HFFc6 (cell line): ENCODE measurements at places on chromosomes 16 and 17.

DNA sequence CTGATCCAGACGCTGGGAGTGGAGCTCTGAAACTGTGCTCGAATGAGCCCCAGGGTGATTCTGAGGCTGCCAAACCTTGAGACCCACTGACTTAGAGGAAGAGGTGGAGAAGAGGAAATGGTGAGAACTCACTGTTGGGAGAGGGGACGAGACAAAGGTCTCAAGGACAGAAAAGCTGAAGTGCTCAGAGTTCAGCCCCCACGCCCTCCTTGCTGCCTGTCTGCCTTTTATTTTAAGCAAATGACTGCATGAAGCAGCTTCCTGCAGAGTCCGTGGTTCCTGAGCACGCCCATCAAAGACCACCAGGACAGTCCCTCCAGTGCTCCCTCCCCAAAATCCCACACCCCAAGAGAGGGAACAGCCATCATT lies 20.4 kb downstream of the COTL1 start:
- no peak for DNase-seq

DNA sequence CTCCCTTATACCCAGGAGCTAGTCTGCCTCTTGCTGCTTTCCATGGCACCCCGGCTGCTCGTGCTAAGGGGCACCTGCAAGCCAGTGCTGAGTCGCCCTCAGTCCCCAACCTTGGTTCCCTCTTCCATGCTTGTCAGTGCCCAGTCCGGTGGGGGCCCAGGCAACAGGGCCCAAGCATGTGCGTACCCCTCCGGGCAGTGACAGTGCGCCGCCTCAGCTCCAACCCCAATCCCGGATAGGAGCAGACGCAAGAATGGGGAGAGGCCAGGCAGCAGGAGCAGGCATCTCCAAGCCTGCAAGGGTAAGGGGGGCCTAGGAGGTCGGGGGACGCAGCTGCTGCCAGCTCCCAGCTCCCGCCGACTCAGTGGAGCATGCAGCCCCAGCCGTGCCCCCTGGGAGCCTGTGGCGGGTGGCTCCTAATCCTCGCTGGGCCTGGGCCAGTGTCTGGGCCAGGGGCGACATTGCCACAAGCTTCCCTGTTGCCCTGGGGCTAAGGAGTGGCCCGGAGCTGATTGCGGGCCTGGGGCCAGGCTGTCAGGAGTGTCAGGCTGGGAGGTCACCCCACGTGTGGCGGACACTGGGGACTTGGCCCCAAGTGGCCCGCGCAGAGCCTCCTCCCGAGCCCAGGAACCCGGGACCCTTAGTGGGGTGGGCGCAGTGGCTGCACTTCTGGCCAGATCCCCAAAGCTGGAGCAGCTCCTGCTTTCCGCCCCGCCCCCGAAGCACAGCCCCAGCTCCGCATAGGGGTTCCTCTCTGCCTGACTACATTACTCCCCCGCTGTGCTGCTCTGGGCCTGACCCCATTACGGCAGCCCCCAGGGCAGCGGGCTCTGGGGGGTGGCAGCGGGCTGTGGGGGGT lies 9.8 kb downstream of the CPD start:
- DNase-seq = no peak

DNA sequence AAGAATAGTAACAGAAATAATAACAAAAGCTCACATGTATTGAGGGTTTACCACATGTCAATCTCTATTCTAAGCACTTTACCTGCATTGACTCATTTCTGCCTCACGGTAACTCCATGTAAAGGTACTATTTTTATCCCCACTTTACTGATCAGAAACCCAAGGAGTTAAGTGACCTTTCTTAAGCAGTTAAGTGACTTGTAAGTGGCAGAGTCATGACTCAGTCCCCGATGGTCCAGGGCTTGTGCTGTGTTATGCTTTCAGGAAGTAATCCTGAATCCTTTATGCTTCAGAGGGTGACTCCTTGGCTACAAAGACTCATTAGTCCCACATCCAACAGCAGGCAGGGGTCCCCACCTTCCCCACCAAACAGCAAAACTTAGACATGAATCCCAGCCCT lies 66.5 kb downstream of the MRM1 start:
- no peak for DNase-seq

DNA sequence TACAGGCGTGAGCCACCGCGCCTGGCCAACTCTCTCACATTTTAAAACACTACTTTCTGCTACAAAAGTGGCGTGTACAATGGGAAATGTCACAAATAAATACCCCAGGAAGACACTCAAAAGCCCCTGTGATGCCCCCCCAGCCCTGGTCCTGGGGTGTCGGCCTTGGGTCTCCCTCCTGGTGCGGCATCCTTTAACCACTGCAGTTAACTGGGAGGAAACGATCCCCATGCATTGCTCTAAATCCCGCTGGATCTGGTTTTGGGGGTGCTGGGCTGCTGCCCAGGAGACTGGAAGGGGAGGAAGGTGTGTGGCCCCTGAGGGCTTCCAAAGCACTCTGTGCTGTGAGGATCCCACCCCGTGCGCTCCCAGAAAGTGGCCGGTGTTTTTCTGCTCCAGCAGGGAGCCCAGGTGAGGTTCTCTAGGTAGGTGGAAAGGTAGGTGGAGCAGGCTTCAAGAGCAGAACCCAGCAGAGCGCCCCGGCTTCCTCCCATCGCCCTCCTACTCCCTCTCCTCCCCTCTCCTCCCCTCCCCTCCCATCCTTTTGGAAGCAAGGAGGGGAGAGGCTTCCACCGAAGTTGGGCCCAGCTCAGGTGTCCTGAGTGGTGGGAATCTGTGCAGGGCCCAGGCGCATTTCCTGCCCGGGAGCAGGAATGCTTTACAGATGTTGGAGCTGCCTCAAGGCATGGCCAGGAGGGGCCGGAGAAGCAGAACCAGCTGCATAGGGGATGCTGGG lies 363.3 kb downstream of the SEC14L1 start:
- DNase-seq = no peak

DNA sequence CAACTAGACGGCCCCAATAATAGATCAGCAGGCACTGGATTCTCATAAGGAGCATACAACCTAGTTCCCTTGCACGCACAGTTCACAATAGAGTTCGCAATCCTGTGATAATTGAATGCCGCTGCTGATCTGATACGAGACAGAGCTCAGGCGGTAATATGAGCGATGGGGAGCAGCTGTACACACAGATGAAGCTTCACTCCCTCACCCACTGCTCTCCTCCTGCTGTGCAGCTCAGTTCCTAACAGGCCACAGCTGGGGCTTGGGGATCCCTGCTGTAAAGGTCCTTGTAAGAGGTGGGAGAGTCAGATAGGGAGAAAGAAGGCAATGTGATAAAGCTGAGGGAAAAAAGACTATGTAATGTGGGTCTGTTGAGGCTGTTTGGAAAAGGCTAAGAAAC lies 577.5 kb downstream of the RBFOX1 start:
- no peak for DNase-seq

GRCh38 chr17:77445760-77446532 lies 305.2 kb downstream of the SEC14L1 start:
- no peak for DNase-seq

DNA sequence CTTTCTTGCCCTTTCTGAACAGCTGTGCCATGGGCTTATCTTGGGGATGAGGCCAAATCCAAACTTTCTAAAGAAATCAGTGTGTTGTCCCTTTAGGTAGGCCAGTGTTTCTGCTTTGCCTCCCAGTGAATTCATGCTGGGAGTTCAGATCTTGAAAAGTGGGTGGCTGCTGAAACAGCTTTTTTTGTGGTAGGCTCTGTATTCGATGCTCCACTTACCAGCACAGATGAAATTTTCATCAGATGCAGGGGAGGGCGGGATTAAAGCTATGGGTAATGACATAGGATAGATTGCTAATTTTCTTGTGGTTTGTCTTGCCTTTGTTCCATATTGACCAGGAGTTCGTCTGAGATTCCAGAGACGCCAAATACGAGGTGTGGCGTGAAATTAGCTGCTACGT lies 2.8 kb downstream of the SOCS7 start:
- no peak for DNase-seq

DNA sequence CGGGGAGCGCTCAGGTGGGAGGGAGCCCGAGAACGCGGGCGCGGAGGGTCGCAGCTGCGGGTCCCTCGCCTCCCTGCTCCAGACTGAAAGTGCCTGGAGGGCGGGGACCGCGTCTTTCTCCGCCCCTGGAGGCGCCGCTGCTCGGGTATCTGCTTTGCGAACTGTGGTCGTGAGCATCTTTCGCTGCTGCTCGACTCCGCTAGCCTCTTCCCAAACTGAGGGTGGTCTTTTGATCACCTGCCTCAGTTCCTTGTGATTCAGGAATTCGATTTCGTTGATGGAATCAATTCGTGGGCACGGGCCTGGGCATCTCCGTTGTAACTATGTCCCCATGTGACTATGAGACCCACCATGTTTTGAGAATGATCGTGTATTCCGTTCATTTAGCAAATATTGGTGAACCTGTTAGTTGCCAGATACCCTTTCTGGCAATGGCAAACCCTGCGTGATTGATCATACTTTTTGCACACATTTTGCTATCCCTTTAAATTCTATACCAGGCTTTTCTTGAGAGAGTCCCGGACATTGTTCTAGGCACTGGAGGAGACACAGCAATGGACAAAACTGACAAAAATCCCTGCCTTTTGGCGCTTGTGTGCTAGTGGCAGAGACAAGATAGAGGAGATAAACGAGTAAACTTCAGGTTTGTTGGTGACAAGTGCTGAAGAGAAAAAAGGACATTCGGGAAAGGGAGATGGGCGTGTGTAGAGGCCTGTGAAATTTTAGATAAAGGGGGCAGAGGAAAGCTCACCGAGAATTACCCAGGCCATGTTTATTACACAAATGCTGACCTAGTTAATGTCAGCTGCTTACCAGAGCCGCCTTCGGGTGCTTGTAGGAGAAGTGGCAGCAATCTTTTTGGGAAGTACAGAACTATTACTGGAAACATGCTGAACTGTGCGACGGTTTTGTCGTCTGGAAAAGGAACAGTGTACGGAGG lies 948 bp downstream of the UTP18 start:
- DNase-seq = no peak

DNA sequence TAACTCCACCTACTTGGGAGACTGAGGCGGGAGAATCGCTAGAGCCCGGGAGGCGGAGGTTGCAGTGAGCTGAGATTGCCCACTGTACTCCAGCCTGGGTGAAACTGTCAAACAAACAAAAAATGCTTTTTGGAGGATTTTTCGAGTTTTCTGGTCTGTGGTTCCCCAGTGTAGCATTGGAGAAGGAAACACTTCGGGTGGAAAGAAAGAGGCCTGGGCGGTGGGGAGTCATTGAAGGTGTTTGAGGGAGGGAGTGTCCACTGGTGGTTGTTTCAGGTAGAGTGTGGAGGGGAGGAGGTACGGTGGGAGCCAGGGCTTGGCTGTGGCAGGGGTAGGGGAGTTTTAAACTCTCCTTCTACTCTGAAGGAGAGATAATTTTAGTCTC lies 1.2 kb downstream of the RNF213 start:
- no peak for DNase-seq

- no peak for DNase-seq
Measured at GRCh38 chr17:47317119-47317518, 6.6 kb upstream of the EFCAB13 start.

DNA sequence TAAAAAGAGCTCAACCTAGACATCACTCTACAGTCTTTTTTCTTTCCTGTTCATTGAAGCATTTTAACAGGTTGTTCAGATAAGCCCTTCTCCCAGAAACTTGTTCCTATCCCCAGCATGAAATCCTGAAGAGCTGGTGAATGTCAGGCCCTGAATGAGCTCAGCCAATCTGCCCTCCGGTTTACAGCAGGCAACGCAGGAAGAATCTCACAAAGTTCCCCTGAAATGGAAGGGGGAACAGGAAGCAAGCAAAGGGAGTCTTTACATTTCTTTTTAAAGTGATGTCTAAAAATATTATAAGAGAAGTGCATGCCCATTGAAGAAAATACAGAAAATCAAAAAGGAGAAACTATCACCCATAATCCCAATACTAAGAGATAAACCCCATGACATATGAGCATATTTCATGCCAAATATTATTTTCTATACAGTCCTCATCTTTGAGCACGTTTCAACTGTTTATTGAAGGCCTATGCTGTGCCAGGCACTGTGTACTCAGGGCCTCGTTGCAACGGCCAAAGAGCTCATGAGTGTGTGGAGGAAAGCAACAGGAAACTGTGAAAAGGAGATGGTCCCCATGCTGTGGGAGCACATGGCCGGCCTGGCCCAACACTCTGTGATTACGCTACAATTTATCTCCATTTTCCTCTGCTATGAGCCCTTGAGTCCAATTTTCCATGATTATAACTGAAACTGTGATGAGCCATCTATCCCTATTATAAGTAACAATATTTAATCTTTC lies 5.7 kb downstream of the TK2 start:
- DNase-seq = no peak

GRCh38 chr16:85752511-85753420 lies 1.9 kb upstream of the C16orf74 start:
- DNase-seq = no peak

DNA sequence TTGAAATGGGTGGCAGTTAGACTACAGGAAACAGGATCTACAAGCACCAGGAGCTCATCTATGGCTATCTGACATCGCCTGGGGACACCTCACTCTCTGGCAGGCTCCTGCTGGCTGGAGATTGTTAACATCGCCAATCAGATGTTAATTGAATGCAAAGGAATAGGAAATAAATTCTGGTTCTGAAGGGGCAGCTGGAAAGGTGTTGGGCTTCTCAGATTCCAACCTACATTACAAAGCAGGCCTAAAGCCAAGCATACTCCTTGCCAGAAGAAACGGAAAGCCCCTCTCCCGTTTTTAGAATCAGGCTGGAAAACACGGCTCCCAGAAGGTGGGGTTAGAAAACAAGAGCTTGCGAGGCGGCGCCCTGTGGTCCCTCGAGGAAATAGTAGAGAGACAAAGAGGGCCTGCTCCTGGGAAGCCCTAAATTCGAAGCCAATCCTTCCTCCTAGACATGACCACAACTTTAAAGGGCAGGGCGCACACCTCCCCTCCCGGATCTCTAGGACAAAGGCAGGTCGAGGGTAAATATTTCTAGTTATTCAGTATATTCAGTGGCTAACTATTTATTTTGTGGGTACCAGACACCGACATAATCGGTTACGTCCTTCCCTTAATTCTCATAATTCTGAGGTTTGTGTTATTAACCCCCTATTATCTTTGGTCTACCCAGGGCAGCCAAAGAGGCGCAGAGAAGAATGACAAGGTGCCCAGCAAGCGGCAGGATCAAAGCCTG lies 763 bp upstream of the TOM1L1 start:
- DNase-seq = no peak

- DNase-seq = no peak
Measured at GRCh38 chr17:40975516-40975915, 8.6 kb downstream of the KRT40 start.

GRCh38 chr17:6756425-6757031 lies 682 bp downstream of the XAF1 start:
- DNase-seq = no peak

GRCh38 chr17:19345486-19346350 lies 16.8 kb downstream of the B9D1 start:
- DNase-seq = no peak

DNA sequence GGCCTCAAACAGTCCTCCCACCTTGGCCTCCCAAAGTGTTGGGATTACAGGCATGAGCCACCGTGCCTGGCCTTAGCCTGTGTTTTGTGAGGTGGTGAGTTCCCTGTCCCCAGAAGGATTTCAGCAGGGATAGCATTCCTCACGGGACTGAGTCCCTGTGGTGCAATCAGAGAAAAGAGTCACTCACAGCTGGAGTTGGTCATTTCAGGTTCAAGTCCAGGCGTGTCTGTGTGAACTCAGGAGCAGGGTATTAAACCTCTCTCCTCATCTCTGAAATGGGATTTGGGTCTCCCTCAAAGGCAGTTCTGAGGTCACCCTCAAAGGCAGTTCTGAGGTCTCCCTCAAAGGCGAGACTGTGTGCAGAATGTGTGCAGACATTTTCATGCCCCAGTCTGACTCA lies 28.6 kb downstream of the NPTX1 start:
- no peak for DNase-seq
